ENCODE measurements at places on chromosomes 1 and 21.
A peak's percentile ranks its signal among the peaks of the same experiment; 100 is the strongest.

DNA sequence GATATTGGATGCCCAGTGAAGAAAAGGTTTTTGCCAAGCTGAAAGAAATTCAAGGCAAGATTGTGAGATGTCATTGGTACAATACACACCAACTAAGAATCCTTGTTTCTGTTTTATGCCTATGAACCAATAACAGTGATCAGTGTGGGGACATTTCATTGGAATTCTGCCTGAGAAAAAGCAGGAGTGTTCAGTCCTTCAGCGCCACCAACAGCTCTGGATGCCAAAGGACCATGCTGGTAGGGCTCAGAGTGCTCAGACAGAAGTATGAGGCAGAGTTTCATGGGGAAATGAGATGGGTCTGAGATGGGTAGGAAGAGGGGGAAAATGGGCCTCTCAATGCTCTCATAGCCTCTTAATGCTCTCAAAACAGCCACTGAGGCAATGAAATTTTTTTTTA, 56.5 kb downstream of the GABPA start:
- ATAC-seq: no peak

DNA sequence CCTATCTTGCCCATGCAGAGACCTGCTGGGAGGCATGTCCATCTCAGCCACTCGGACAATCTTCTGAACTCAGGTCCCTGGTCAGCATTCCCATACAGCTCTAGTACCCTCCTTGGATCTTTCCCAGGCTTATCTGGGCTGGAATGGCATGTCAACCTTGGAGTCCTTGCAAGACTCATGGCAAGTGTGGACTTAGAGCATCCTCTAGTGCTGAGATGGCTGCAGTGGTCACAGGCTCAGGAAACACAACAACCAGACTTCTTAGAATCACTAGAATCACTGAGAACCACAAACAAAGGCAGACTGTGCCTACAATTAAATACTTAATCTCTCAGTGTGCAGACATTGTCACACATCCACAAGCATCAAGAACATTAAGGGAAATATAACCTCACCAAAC, 73.1 kb upstream of the TSHB start:
- ATAC-seq: no peak

DNA sequence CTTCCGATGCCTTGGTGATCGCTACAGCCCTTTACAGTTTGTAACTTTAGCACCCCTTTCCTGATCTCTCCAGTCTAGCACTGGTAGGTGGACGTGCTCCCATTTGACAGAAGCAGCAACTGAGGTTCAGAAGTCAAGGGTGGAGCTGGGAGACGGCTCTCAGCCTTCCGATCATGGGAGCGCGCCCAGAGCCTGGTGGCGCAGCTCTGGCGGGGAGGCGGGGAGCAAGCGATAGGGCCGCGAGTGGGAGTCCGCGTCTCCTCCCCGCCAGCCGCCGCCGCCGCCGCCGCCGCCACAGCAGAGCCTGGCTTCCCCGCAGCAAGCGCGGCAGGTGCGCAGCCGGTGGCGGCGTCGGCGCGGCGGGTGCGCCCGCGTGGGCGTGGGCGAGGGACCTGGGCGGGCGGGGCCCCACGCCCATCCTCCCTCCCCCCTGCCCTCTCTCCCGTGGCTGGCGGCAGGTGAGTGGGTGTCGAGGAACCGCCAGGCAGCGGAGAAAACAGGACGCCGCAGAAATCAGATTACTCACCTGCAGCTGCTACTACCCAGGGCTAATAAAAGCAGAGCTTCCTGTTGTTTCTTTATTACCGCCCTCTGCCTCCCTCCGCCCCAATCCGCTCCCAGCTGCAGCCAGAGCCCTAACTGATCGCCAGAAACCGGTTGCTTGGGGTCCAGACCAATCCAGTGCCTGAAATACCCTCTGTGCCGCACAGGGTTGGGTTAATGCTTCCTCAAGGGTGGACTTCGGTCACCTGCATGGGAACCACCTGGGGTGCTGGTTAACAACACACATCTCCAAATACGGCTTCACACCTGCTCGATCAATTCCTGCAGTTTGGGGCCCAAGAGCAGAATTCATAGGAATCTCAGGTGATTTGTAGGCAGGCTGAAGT, 60.2 kb upstream of the ID3 start:
- ATAC-seq: peak; percentile 35

DNA sequence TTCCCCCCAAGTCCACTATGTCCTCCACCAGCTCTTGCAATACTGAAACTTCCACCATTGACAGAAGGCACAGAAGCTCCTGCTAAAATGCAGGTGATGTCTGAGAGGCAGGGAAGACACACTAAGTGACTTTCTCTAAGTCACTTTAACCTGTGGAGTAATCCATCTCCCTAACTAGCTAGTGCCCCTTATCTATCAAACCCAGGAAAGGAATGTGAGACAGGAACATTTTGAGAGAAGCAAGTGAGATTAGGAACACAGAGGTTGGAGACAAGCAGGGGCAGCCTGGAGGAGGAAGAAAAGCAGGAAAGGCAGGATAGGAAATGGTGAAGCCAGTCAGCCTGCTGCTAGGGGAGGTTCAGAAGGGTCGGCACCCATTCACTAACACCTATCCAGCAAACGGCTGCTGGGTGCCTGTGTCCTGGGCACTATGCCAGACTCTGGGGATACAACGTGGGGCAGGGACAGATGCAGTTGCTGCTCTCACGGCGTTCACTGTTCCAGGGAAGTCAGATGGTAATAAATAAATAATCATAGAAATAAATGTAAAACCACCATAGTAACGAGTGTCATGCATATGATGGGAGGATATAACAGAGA, 7.0 kb downstream of the GPA33 start:
- no peak for ATAC-seq

DNA sequence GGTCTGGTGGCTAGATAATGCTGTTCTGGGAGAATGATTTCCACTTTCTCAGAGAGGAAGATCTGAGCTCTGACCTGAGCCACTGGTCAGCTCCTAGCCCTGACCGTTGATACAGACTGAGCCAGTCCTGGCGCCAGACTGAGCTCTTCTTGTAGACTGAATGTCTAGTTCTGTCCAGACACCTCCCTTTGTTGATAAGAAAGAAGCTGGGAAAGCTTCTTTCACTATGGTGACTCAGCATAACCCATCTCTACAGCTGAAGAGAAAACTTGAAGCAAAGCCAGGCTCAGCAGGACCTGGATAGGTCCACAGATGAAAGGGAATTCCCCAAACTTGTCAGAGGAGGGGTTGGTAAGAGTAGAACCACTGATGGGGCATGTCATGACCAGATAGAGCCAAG, 9.9 kb upstream of the TRABD2B start:
- ATAC-seq: no peak

DNA sequence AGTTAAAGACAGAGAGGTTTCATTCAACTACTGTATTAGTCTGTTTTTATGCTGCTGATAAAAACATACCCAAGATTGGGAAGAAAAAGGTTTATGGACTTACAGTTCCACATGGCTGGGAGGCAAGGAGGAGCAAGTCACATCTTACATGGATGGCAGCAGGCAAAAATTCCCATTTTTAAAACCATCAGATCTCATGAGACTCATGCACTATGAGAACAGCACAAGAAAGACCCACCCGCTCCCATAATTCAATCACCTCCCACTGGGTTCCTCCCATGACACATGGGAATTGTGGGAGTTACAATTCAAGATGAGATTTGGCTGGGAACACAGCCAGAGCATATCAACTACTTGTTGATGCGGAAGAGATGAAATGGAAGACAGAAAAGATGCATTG, 9.2 kb downstream of the GPR161 start:
- no peak for ATAC-seq

DNA sequence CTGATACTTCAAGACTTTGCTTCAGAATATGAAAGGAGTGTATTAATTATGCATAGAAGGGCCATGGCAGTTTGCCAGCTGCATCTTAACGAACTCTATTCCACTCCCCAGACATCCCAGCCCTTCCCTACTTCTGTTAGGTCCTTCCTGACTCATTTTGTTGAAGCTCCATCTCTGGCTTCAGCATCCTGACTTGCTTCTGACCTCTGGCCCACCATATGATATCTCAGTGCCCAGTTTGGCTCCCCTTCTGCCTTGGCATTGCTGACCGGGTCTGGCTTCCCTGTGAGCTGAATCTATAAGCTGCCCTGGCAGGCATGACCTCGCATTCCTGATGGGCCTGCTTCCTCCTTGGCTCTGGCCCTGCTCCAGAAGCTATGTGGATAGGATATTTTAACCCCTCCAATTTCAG, 27.6 kb upstream of the ARHGAP29 start:
- ATAC-seq: peak; percentile 91

DNA sequence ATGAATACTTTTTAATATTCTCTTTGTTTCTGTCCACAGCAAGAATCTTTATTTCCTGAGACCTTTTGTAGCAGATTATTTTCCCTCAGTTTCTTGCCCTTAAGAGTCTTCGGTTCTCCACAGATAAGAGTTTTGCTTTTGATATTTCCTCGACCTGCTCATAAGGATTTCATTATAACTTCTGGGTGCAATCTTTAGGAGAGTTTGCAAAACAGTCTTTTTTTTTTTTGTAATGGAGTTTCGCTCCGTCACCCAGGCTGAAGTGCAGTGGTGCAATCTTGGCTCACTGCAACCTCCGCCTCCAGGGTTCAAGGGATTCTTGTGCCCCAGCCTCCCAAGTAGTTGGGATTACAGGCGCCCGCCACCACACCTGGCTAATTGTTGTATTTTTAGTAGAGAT, 10.1 kb upstream of the UBE4B start:
- ATAC-seq: no peak

DNA sequence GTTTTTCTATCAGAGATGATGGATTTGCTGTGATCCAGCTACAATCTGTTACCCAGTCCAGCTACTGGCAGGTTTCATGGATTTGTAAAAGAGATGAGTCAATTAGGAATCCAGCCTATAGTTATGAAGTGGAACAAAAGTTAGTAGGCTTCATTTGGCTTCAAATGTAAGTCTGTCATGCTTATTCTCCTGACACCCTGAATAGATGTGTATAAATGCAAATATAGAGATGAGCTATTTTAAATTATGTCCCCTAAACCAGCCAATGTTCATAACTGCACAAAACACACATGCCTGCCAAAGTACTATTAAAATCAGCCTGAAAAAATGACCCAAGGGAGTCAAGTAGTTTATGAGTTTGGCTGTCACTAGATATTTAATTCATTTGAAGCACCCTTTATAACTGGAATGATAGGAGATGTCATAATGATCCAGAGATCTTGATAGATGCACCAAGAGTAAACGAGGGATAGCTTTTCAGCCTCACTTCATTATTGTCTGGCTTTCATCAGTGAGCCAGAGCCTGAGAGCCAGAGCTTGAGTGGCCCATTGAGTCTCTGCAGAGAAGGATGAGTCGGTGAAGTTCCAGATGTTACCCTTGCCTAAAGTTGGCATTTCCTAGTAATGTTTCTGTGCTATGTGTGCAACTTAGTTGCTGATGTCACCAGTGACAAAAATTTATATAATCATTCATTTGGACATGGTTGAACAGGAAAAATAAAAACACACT, 11.8 kb upstream of the NTMT2 start:
- ATAC-seq: no peak

GRCh38 chr1:7298145-7298544, 473.0 kb upstream of the VAMP3 start:
- no peak for ATAC-seq

- ATAC-seq: no peak
These were observed 28.6 kb upstream of the C1orf21 start for GRCh38 chr1:184358256-184358655.

- no peak for ATAC-seq
These were observed 47.9 kb downstream of the SLC66A1 start for GRCh38 chr1:19360016-19360415.

DNA sequence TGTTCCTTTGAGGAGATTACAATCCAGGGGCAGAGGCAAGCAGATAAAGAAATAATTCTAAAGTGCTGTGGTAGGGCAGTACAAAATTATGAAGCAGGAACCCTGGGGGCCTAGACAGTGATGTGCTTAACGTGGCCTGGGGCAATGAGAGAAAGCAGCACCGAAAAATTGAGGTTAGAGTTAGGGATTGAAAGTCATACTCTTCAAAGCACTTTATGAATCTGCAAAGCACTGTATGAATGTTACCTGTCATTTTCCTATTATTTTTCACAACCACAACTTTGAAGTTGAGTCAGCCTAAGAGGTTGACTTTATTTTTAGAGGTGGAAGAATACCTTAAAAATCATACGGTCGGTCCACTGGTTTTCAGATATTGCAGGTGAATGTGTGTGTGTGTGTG, 183.4 kb upstream of the NFIA start:
- no peak for ATAC-seq

DNA sequence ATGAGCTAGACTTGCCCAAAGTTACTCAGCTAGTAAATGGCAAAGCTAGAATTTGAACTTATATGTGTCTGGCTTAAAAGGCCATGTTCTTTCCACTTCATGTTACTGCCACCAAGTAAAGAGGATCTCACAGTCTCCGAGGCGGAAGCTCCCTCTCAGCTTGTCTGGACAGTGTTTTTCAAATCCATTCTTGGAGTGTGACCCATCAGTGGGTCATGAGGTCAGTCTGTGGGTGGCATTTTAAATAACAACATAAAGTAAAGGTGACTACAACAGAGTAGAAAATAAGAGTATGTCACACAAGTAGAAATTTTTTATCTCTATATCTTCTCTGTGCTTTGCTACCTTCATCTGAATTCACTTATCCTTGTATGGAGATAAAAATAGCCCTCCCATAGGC, 3.2 kb upstream of the HMGB4 start:
- ATAC-seq: no peak

DNA sequence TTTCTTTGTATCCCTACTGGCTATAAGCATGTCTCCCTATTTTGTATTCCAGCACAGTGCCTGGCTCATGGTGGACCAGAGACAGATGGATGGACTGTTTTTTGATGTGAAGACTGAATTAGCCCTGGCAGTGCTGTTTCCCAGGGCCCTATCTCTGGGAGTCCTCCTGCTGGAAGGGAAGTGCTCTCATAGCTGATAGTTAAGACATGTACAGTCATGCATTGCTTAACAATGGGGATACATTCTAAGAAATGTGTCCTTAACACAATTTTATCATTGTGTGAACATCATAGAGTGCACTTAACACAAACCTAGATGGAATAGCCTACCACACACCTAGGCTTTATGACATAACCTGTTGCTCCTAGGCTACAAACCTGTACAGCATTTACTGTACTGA, 21.1 kb downstream of the TLCD4 start:
- ATAC-seq: no peak

GRCh38 chr1:47701283-47701682, 263.4 kb downstream of the FOXD2 start:
- ATAC-seq: no peak

GRCh38 chr1:100622037-100622436, 84.1 kb downstream of the GPR88 start:
- peak; percentile 86 for ATAC-seq

DNA sequence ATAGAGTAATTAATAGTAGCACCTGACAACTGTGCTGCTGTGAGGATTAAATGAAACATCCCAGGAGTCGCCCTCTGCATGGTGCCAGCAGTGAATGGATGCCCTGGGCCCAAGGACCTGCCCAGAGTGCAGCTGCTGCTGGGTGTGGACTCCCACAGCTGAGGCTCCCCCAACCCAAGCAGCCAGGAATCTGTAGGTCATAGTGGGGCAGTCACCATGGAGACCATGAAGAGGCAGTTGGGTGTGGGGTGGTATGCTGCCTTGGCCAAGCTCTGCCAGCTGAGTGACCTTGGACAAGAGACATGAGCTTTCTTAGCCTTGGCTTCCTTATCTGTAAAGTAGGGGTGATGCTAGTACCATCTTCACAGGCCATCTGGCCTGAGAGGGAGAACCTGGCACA, 9.4 kb downstream of the OLIG2 start:
- no peak for ATAC-seq

All from motor neuron (in vitro differentiated cells).